ENCODE measurements at places on chromosomes 5 and 9. TPM values are rescaled to one million over a fixed set of nuclear protein-coding genes. Genes with fewer than 3 reads are reported as not detected.

PCDHB6 gene
- total RNA-seq = not detected

RNF14 gene
- 71.1 TPM for total RNA-seq

LCN1 gene
- not detected for total RNA-seq

CCNO gene
- total RNA-seq = not detected

FRMD3 gene
- 0.76 TPM for total RNA-seq

CAMK4 gene
- total RNA-seq = 3.6 TPM

SMC5 gene
- 19.8 TPM for total RNA-seq

TYRP1 gene
- total RNA-seq = 0.97 TPM

MSX2 gene
- 0.32 TPM for total RNA-seq

NDUFA8 gene
- total RNA-seq = 55.9 TPM

PHAX gene
- 65.4 TPM for total RNA-seq

STKLD1 gene
- 0.61 TPM for total RNA-seq

FOXD4L4 gene
- under 0.01 TPM for total RNA-seq

PCDHA7 gene
- total RNA-seq = 0.15 TPM

PCDHGB7 gene
- 2.9 TPM for total RNA-seq

FANCG gene
- total RNA-seq = 18.5 TPM

SH3PXD2B gene
- total RNA-seq = 15.9 TPM

All from epithelial cell of umbilical artery (primary cell).